ENCODE measurements at places on chromosomes 16 and 17.

DNA sequence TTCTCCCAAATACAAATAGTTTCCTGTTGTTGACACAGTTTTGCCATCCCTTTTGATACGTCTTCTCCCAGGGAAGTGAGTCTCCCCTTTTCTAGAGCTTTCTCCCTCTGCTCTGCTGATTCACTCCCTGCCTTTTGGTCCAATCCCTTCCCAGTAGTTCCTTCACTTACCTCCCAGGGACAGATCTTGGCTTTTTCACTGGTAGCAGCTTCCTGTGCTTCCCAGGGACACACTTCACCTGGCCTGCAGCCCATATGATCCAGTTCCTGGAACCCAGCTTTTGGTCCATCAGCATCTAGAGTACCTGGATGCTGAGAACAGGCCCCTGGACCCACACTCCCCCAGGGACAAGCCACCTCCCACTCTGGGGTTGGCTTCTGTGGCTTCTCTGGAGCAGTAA is 15.8 kb downstream of the GPR179 start:
- no peak for DNase-seq
- H3K4me3 ChIP-seq = no peak overlapping the region
- peaks cover 24% of the 10 kb centered on the region for H3K4me1 ChIP-seq
- H3K27me3 ChIP-seq = no peaks in the 10 kb centered on the region
- H3K36me3 ChIP-seq = peaks cover 12% of the 10 kb centered on the region
- no peak overlapping the region for H3K27ac ChIP-seq

GRCh38 chr16:4410335-4411075 is 5.9 kb downstream of the CORO7 start:
- no peak overlapping the region for H3K27ac ChIP-seq
- H3K36me3 ChIP-seq = peaks cover 20% of the 10 kb centered on the region
- H3K4me3 ChIP-seq = no peak overlapping the region
- H3K4me1 ChIP-seq = peaks cover 14% of the 10 kb centered on the region
- no peak for DNase-seq
- H3K27me3 ChIP-seq = no peaks in the 10 kb centered on the region

GRCh38 chr17:64459284-64459747 is 10.4 kb downstream of the MILR1 start:
- no peaks in the 10 kb centered on the region for H3K27me3 ChIP-seq
- H3K4me3 ChIP-seq = no peak overlapping the region
- H3K27ac ChIP-seq = no peak overlapping the region
- H3K4me1 ChIP-seq = peaks cover 9% of the 10 kb centered on the region
- H3K36me3 ChIP-seq = peaks cover 2% of the 10 kb centered on the region

DNA sequence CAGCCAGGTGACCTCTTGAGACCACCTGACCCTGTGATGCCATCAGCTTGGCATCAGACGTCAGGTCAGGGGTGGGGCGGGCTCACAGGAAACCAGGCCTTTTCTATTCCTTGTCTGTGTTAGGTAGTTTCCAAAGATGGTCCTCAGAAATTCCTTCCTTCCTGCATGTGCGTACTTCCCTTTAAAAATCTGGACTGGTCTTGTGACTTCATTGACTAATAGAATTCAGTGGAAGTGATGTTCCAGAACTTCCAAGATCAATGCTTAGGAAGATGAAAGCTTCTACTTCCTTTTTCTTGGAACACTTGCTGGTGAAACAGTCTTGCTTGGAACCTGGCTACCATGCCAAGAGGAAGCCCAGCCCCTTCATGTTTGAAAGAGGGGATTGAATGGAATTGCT is 10.0 kb upstream of the N4BP1 start:
- DNase-seq = no peak
- no peaks in the 10 kb centered on the region for H3K27me3 ChIP-seq
- no peak overlapping the region for H3K4me3 ChIP-seq
- no peak overlapping the region for H3K27ac ChIP-seq
- peaks cover 13% of the 10 kb centered on the region for H3K4me1 ChIP-seq

- no peaks in the 10 kb centered on the region for H3K4me1 ChIP-seq
- H3K36me3 ChIP-seq = no peaks in the 10 kb centered on the region
- no peak overlapping the region for H3K4me3 ChIP-seq
- no peak for DNase-seq
- no peak overlapping the region for H3K27ac ChIP-seq
Measured at GRCh38 chr17:62162898-62163297, 97.8 kb upstream of the MED13 start.

GRCh38 chr17:18987862-18988545 is 16.6 kb downstream of the FAM83G start:
- H3K36me3 ChIP-seq = peaks cover 18% of the 10 kb centered on the region
- H3K27me3 ChIP-seq = no peaks in the 10 kb centered on the region
- DNase-seq = no peak
- no peak overlapping the region for H3K4me3 ChIP-seq
- H3K4me1 ChIP-seq = no peaks in the 10 kb centered on the region

All from common myeloid progenitor, CD34-positive (primary cell).